Caki2 (cell line): ENCODE measurements at places on chromosomes 16 and 17. TPM values are rescaled to one million over a fixed set of nuclear protein-coding genes. Genes with fewer than 3 reads are reported as not detected.

GRCh38 chr17:75921596-75921995 lies 16.9 kb upstream of the MRPL38 start:
- DNase-seq: no peak

DNA sequence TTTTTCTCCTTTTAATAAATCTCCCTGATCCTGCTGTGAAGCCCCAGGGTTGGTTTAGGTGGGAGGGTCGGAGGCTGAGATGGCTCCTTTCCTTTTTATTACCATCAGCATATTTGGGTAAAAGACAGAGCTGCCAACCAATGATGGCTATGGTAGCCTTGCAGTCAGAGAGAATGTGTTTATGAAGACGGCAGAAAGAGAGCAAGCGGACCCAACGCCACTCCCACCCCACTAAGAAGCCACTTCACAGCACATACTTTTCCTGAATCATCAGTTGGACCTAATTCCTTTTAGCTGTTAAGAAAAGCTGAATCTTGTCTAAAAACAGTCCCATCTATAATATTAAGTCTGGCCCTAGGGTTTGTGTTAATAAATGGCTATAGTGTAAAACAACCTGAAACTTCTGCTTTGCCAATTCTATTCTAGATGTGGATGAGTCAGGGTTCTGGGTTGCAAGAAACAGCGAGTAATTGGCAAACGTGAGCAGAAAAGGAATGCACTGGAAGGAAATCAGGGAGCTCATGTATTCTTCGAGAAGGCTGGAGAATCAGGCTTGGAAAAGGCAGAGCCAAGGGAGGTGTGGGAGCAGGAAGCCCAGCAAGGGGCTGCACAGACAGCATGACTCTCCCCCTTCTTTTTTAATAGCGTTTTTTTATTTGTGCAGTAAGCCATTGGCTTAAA lies 34.0 kb upstream of the PRKCA start:
- DNase-seq: no peak

DNA sequence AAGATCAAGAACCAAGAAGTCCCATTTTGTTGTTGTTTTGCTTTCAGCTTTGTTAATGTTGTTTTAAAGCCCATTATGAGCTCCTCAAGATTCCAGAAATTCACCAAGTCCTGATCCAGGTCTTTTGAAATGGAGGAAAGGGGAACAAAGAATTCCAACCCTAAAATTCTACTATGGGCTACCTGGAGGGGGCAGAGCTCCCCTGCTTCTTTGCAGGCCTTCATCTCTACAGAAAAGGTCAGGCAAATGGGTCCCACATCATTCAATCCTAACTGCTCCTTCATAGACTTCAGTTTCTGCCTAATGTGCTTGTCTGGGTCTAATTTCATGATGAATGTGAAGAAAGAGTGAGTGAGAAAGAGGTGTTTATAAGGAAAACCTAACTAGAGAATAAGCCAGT lies 375.5 kb downstream of the TOX3 start:
- no peak for DNase-seq

Gene AGRP
- not detected in 2 replicates for total RNA-seq
